Vein endothelial cell (primary cell): ENCODE measurements at places on chromosomes 3 and 15. TPM values are rescaled to one million over a fixed set of nuclear protein-coding genes. Genes with fewer than 3 reads are reported as not detected.

Gene PLSCR5
- total RNA-seq: not detected in 2 replicates

Gene CTXN2
- total RNA-seq: not detected in 2 replicates

Gene ISLR
- total RNA-seq: under 0.01 and 0.76 TPM in 2 replicates

Gene TRH
- total RNA-seq: not detected in 2 replicates

Gene GOLGA6L10
- total RNA-seq: 0.29 and 0.65 TPM in 2 replicates
